ENCODE measurements at places on chromosomes 7 and 10. TPM values are rescaled to one million over a fixed set of nuclear protein-coding genes. Genes with fewer than 3 reads are reported as not detected.

CPA1 gene
- not detected for total RNA-seq

HOXA5 gene
- total RNA-seq: not detected

XRCC2 gene
- 0.20 TPM for total RNA-seq

ADRB1 gene
- total RNA-seq: not detected

NRCAM gene
- total RNA-seq: 26.5 TPM

CYP2C18 gene
- not detected for total RNA-seq

SFTPA1 gene
- total RNA-seq: not detected

TAC1 gene
- total RNA-seq: 1.7 TPM

Measured in cardiac ventricle fibroblast (primary cell).